NCI-H1417 treated with DMSO at 0.1 percent for 48 hours (cell line): ENCODE measurements at places on chromosomes 13 and 19.

DNA sequence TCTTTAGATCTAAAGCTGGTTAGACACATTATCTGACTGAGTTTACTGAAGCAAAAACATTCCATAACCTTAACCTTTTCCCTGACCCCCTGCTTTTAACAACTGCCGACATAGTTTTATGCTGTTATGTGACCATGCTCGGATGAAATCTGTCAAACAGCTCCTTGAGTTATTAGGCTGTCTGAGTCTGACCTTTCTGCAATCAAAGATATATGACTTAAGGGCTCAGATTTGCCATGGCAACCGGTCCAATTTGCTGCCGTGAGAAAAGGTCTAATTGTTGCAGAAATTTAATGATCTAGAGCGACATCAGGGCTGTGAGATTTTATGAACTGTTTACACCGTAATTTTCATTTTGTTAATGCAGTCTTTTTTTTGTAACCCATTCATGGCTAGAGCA, 61.8 kb downstream of the URI1 start:
- DNase-seq, result no peak

- DNase-seq, result no peak
Measured at GRCh38 chr13:98252931-98253470, 75.9 kb upstream of the RNF113B start.

DNA sequence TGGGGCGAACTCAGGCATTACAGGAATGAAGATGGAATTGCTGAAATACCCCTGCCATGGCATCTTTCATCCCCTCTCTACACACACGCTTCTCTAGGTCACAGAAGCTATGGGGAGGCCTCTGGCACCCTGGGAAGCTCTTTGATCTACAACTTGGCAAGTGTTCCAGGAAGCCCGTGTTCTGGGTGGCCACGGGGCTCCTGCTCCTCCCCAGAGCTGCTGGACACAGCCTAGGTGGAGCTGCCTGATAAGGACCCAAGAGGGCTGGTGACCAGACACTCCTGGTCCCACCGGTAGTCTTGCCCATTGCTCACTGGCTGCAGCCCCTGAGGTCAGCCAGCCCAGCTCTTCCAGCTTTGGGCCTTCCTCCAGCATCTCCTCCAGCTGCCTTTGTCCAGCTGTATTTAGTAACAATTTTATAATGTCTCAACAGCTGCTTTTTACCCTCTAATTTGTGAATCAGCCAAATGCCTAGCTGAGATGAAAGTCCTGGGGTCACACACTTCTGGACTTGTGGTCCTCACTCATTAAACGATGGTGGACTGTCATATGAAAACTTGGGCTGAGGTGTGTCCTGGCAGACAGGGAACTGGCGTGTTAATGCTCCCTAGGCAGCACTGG, 72.8 kb upstream of the SPATA13 start:
- DNase-seq, result no peak

GRCh38 chr13:113736258-113736731, 22.7 kb upstream of the TMEM255B start:
- no peak for DNase-seq

GRCh38 chr13:99812625-99813024, 158.9 kb downstream of the ZIC5 start:
- no peak for DNase-seq
